AG08396 (cell line): ENCODE measurements at places on chromosomes 1 and 21.

GRCh38 chr1:88371436-88372023 lies 312.5 kb upstream of the PKN2 start:
- DNase-seq: no peak

GRCh38 chr1:39671433-39671792 lies 494 bp downstream of the NT5C1A start:
- no peak for DNase-seq

- no peak for DNase-seq
These were observed 113.2 kb upstream of the GALNT2 start for GRCh38 chr1:229953736-229954326.

- DNase-seq: no peak
These were observed 45.1 kb upstream of the TRIM67 start for GRCh38 chr1:231116738-231117137.

GRCh38 chr1:166836733-166837132 lies 2.5 kb upstream of the POGK start:
- DNase-seq: peak; percentile 21

- DNase-seq: peak; percentile 73
These were observed 27.5 kb downstream of the SLC2A1 start for GRCh38 chr1:42931108-42931539.

- no peak for DNase-seq
These were observed 12.3 kb upstream of the C4BPB start for GRCh38 chr1:207076181-207076955.

DNA sequence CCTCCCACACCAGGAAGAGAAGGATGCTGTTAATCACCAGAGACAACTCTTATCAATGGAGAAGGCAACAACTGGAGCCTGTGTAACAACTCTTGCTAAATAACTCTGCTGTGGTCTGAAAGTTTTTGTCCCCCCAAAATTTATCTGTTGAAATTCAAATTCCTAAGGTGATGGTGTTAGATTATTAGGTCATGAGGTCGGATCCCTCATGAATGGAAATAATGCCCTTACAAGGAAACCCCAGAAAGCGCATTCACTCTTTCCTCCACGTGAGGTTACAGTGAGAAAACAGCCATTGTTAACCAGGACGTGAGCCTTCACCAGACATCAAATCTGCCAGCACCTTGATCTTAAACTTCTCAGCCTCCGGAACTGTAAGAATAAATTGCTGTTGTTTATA lies 141.9 kb upstream of the CXADR start:
- DNase-seq: no peak

DNA sequence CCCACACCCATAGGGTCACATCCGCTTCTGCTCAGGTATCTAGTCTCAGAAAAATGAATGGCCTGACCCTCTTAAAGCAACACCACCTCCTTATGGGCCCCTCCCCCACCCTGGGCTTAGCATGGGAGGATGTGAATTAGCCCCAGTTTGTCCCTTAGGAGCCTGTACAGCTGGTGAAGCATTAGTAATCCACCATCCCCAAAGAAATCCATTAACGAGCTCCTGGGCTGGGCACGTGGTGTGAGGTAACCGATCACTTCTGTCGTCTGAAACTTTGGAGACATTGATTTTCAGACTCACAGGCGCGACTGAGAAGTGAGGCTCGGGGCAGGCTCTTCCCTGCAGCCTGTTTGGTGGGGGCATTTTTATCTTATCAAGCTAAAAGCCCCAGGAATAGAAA lies 10.5 kb downstream of the RASSF5 start:
- no peak for DNase-seq

- DNase-seq: no peak
These were observed 51.2 kb upstream of the EDN2 start for GRCh38 chr1:41535716-41536115.

GRCh38 chr1:244212219-244212618 lies 161.1 kb downstream of the ZBTB18 start:
- no peak for DNase-seq

DNA sequence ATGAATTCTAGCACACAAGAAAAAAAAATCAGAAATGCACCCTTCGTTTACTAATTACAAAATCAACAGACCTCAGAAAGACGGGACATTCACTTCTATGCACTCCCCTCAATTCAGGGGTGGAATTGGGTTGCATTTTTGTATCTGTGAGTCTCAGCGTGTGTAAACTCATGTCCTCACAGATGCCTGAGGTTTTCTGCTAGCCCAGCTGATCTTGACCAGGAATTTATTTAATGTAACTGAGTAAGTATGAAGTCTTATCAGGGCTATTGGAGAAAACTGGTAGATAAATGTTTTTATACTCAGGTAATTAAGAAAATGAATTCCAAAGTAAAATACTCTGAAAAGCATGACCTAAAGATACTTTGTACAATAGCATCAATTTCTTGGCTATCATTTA lies 167.7 kb downstream of the RUNX1 start:
- DNase-seq: peak; percentile 59

DNA sequence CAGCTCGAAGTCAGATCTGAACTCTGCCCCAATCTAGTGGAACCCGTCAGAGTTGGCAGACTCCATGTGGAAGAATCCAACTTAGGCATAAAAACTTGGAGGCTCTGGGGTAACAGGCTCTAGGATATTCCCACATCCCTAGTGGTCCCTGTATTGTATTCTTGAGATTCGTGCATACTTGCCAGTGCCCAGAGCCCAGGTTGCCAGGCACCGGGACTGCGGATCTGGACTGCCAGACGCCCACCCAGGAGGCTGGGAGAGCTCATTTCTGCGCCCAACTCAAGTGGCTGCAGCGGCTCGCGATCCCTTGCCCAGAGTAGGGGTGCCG lies 1.1 kb downstream of the GRIK1 start:
- DNase-seq: no peak

DNA sequence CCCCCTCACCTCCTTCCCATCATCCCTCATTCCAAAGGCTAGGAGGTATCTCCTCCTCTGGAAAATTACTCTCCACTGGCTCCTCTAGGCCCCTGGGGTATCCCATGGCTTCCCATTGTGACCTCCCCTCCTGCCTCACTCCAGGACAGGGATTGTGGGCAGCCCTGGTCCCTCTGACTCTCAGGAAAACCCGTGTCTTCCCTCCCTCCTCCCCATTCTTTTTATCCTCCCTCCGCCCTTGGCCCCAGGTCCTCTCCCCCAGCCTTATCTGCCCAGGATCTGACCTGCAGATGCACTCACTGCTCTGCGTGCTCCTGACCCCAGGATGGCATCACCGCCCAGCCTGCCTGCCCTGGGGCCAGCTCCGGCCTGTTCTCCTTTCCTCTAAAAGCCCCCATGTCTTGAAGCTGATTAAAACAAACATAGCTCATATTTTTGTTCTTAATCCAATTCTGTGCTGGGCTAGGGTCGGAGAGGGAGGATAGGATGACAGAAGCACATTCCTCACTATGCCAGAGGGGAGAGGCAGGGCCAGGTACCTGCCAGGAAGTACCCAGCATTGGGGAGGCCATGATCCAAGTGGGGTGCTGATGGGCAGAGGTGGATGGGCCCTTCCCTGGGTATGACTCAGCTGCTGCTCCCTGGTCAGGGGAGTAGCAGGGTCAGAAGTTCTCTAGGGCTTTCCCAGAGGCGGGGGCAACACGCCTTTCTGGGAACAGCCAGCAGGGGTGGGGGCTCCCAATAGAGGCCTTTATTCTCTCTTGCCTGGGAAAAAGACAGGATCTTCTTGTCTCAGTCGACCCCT lies 13.8 kb upstream of the UBL4B start:
- no peak for DNase-seq

- DNase-seq: no peak
These were observed 99.2 kb upstream of the TNR start for GRCh38 chr1:175842550-175842949.

GRCh38 chr1:12405325-12406210 lies 175.7 kb downstream of the VPS13D start:
- DNase-seq: no peak

DNA sequence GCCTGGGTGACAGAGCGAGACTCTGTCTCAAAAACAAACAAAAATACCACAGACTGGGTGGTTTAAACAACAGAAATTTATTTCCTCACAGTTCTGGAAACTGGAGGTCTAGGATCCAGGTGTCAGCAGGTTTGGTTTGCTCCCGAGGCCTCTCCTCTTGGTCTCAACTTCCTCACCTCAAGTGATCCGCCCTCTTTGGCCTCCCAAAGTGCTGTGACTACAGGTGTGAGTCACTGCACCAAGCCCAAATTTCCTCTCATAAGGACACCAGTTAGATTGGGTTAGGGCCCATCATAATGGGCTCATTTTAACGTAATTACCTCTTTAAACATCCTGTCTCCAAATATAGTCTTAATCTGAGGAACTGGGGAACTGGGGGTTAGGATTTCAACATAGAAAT lies 35.5 kb downstream of the MFSD2A start:
- DNase-seq: no peak

- DNase-seq: no peak
These were observed 9.8 kb downstream of the PAX7 start for GRCh38 chr1:18640228-18641004.

DNA sequence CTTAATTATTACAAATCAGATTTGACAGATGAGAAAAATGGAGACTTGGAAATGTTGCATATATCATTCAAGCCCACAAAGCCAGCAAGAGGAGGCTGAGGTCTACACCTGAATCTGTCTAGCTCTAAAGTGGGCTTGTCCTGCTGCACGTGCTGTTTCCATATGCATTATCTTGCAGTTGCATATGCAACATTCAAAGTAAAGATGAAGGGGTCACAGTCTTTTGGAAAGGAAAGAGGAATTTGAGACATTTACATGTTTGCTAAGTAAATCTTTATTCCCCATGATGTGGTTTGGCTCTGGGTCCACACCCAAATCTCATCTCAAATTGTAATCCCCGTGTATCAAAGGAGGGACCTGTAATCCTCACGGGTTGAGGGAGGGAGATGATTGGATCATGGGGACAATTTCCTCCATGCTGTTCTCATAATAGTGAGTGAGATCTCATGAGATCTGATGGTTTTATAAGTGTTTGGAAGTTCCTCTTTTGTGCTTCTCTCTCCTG lies 98.3 kb downstream of the BACH1 start:
- no peak for DNase-seq

DNA sequence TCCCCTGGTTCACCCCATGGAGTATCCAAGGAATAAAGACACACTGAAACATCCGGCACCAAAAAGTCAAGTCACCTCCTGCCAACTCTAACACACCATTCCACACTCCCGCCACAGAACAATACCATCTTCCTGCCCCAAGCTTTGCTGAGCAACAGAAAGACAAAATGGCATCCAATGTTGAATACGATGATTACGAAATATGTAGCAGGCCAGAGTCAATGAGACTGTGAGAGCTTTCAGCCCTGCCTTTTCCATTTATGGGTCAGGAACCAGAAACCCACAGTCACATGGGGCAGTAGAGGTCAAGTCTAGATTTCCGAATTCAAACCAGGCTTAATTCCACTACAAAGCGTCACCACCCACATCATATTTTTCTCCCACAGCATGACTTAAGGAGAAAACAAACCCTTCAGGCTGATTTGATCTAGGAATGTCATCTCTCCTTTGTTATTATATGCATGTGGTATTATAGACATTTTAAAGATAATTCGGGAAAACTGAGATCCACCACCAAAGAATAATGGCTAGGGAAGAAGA lies 249.8 kb downstream of the SETD4 start:
- DNase-seq: no peak

DNA sequence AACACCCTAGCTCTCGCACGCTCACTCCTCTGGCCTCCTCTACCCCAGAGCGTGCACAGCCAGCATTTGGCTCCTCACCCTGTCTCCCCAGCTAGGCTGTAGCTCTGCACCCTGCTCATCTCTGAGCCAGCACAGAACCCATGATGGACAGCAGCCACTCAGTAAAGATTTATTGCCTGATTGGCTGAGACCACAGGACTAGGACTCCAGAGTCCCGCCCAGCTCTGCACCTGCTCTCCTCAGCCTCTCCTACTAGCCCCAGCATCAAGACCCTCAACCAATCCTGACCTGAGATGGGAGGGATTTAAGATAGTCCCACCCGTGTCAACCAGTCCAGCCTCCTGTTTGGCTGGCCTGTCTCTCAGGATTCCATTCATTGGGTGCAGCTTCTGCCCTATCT lies 9.3 kb downstream of the C1QB start:
- no peak for DNase-seq

DNA sequence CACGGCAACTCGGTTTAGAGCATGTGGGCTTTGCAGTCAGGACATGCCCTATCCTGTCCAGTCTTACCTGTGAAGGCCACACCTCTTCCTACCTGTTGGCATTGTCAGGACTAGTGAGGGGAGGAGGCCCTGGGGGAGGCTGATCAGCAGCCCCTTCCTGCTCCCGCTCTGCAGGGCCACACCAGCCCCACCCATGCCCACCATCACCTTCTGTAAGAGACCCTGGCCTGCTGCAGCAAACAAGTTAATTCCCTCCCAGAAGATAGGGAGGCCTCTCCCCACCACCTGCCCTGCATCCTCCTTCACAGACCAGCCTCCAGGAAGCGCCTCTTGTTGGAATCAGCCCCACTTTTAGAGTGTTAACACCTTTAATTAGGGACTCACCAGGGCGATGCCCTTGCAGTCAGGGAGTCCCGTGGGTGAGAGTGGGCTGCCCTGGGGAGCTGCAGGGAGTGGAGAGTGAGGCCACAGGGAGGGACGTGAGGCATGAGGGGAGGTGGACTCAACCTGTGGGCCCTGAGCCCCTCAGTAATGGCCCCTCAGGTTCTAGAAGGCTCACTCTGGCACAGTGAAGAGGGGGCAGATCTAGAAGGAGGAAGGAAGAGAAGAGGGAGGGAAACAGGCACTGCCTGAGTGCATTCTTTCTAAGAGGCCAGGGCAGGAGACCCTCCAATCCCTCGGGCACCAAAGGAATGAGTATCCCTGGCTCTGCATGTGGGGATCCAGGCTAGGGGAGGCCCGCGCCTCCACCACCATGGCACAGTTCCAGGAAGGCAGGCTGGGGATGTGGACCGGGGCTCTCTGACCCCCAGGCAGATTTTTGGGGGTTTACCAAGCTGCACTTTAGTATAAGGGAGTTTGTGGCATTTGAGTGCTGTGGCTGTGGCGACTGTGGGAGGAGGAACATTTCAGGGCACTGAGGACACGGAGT lies 8.2 kb downstream of the UMODL1 start:
- no peak for DNase-seq

GRCh38 chr1:6109688-6110087 lies 64.0 kb downstream of the KCNAB2 start:
- no peak for DNase-seq

DNA sequence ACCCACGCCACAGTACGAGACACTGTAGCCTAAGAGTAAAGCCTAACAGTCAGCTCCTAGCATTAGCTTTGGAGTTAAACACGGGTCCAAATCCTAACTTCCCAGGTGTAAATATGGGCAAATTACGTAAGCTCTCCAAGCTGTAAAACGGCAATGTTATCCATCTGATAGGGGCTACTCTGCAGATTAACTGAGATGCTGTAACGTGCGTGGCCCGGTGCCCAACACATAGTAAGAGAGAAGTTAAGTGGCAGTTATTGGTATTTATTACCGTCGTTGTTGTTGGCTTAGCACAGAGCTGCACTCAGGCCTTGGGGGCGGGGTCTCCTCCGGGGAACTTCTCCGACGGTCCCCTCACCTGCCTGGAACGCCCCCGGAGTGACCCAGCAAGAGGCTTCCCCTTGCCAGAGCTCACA lies 457 bp downstream of the TRAPPC3 start:
- DNase-seq: no peak

GRCh38 chr1:174221681-174222080 lies 62.4 kb downstream of the RABGAP1L start:
- DNase-seq: no peak
